ENCODE measurements at places on chromosomes 5 and 9. TPM values are rescaled to one million over a fixed set of nuclear protein-coding genes. Genes with fewer than 3 reads are reported as not detected.

Gene C9orf50
- polyA plus RNA-seq, result not detected

DNA sequence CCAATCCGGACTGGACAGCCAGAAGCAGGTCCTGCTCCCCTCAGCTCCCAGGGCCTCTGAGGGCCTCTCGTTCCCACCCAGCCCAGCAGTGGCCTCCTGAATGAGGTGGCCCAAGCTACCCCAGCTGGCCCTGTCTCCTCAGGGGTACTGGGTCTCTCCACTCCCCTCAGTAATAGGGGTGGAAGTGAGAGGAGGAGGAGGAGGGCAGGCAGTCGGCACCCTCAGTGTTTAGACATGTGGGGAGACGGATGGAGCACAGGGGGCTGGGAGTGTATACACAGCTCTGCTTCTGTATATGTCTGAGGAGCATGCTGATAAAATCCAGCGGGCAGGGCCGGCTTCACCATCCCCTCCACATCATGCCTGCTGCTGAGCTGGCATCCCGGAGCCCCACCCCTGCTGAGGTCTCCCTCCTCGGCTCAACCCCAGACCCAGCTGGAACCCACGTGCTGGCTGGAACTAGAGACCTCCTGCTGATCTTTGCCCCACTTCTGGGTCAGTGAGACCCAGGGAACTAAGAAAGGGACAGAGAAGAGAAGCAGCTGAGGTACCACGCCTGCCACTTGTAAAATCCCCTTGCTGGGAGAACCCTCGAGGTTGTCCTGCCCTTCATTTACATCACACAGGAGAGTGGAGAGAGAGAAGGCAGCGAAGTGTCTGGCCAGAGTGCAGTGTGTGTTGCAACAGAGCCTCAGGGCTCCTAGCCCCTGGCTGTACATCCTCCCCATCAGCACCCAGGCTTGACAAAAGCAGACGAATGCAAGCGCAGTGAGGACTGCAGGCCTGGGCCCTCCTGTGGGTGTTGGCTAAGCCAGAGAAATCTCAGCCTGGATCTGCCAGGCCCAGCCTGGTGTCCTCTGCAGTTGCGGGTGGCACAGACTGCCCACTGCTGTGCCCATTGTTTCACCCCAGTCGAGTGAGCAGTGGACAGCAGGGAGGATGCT is 77.5 kb downstream of the PSD2 start:
- no peaks in the 10 kb centered on the region for H3K36me3 ChIP-seq
- H3K4me1 ChIP-seq, result no peaks in the 10 kb centered on the region
- no peak overlapping the region for H3K27ac ChIP-seq
- H3K4me3 ChIP-seq, result no peak overlapping the region
- DNase-seq, result no peak

DNA sequence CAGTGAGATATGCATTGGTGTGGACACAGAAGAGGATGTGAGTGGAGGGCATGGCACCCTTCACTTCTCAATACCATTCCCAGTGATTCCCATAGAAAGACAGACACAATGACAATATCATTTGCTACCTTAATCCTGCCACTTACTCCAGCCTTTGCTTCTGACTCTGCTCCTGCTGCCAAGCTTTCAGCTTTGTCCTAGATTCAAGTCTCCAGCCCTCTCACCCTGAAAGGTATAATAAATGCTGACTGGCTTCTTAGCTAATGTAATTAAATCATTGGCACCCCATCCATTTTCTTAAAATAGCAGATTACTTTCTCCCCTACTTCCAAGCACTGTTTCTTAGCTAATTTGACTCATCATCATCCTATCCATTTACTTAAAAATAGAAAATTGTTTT is 41.1 kb upstream of the CDC42SE2 start:
- H3K27me3 ChIP-seq, result no peaks in the 10 kb centered on the region
- no peaks in the 10 kb centered on the region for H3K36me3 ChIP-seq
- no peak overlapping the region for H3K4me3 ChIP-seq

DNA sequence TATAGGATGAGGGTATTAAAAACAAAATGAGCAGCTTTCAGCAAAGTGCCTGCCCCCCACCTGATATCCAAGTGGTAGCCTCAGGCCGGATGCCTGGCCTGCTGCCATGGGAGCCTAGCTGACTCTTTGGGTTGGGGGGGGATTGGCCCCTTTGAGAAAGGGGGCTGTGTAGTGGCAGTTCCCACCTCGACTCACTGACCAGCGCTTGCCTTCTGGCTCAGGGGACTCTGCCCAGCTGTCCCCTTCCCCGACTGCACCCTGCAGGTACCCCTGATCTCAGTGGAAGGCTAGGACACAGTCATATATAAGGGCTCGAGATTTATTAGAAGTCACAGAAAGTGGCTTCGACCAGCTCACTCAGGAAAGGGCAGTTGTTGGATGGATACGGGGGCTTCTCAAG is 1.5 kb upstream of the NEUROG1 start:
- no peak overlapping the region for H3K27ac ChIP-seq
- H3K4me3 ChIP-seq, result no peak overlapping the region
- peaks cover 73% of the 10 kb centered on the region for H3K27me3 ChIP-seq
- peaks cover 21% of the 10 kb centered on the region for H3K4me1 ChIP-seq

Gene TAF11L5
- not detected for polyA plus RNA-seq

Gene AJM1
- 3.3 TPM for polyA plus RNA-seq

GRCh38 chr5:111511831-111512374 is 432 bp downstream of the STARD4 start:
- H3K27me3 ChIP-seq, result no peaks in the 10 kb centered on the region
- peaks cover 42% of the 10 kb centered on the region for H3K4me1 ChIP-seq
- H3K27ac ChIP-seq, result peak overlapping the region; percentile 93
- DNase-seq, result no peak
- H3K36me3 ChIP-seq, result no peaks in the 10 kb centered on the region
- peak overlapping the region; percentile 64 for H3K4me3 ChIP-seq

DNA sequence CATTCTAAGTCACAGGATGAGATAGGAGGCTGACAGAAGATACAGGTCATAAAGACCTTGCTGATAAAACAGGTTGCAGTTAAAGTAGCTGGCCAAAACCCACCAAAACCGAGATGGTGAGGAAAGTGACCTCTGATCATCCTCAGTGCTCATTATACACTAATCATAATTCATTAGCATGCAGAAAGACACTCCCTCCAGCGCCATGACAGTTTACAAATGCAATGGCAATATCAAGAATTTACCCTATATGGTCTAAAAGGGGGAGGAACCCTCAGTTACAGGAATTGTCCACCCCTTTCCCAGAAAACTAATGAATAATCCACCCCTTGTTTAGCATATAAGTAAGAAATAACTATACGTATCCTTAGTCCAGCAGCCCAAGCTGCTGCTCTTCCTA is 63.2 kb upstream of the IQGAP2 start:
- no peaks in the 10 kb centered on the region for H3K27me3 ChIP-seq
- peaks cover 23% of the 10 kb centered on the region for H3K4me1 ChIP-seq
- H3K4me3 ChIP-seq, result no peak overlapping the region
- no peak for DNase-seq
- no peaks in the 10 kb centered on the region for H3K36me3 ChIP-seq

DNA sequence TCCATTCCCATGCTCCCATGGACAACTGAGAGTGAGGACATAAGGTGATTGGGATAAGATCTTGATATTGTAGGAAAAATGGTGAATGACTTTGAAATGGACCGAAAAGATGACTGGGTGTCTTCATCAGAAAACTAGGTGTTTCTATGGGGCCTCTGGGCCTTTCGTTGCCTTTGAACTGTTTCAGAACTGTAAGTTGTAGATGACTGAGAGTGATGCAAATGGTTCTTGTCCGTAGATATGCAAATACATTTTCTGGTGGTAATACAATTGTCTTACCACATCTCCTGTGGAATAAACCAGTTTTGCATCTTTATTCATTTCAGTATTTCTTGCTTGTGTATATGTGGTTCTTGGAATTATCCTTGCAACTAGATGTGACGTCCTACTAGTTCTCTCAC is 16.0 kb upstream of the TEX48 start:
- no peaks in the 10 kb centered on the region for H3K36me3 ChIP-seq
- no peak for DNase-seq
- no peaks in the 10 kb centered on the region for H3K4me1 ChIP-seq
- H3K27ac ChIP-seq, result no peak overlapping the region

DNA sequence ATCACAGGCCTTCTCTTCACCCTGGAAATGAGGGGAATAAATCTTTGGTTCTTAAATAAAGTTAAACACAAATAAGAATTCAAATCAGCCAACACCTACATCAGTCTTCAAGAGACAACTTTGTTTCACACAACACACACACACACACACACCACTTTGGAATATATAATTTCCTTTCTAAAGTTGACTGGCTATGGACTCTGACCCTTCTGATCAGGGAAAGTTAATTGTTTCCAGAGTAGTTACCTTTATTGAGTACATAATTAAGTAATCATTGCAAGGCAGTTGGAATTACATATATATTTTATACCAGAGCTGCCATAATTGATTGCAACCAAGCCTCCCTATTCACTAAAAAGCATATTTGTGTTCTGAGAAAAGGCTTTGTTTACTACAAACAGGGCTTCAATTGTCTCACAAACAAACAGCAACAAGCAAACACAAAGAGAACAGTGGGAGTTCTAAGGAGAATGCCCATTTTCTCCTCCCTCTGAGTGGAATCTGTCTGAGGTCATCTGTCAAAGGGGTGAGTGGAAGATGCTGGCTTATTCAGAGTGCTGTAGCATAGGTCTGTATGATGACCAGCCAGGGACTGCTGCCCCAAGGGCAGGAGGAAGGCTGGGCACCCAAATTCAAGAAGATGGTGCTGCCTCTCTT is 136.6 kb downstream of the SEMA6A start:
- H3K27me3 ChIP-seq, result no peaks in the 10 kb centered on the region
- H3K36me3 ChIP-seq, result no peaks in the 10 kb centered on the region
- no peak for DNase-seq
- H3K4me1 ChIP-seq, result peaks cover 10% of the 10 kb centered on the region
- H3K4me3 ChIP-seq, result no peak overlapping the region
- no peak overlapping the region for H3K27ac ChIP-seq

Gene FOXD4
- 0.25 TPM for polyA plus RNA-seq

Gene FBP1
- polyA plus RNA-seq, result 61.4 TPM

Gene TLE1
- polyA plus RNA-seq, result 26.3 TPM

Gene PCA3
- not detected for polyA plus RNA-seq

Gene FBP2
- polyA plus RNA-seq, result 45.8 TPM

- H3K36me3 ChIP-seq, result no peaks in the 10 kb centered on the region
- peaks cover 75% of the 10 kb centered on the region for H3K27me3 ChIP-seq
- peaks cover 55% of the 10 kb centered on the region for H3K4me1 ChIP-seq
- H3K27ac ChIP-seq, result peak overlapping the region; percentile 94
Measured at GRCh38 chr5:135027266-135027696, 6.7 kb downstream of the PITX1 start.

DNA sequence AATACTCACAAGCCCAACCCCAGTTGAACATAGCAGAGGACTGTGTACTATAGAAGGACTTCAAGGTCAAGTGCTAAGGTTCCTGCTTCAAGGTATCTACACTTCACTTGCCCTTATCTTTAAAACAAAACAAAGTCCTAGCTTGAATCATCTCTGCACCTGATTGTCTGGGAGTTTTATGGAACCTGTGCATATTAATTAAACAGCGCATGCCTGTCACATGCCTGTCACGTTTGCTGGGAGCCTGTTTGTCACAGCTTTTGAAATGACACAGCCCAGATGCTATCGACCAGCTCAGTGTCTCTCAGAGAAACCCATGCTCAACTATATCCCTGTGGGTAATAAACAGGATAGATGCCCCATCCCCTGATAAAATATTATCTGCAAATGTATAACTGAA is 476.0 kb downstream of the ZSWIM6 start:
- no peaks in the 10 kb centered on the region for H3K36me3 ChIP-seq
- H3K4me1 ChIP-seq, result no peaks in the 10 kb centered on the region

DNA sequence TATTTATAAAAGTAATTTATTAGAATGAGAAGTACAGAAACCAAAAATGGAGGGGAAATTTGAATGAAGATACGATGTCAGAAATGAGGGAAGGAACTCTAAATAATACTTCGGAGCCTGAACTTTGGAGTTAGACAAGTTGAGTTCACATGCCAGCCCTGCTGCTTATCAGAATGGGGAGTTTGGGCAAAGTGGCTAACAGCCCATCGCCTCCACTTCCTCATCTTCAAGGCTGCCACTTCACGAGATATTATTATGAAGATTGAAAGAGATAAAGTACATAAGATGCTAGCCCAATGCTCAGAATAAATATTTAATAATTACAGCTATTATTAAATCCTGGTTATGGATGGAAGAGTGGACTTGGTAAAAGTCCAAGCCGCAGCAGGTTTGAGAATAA is 56.2 kb upstream of the ABCA1 start:
- no peak overlapping the region for H3K27ac ChIP-seq
- H3K4me3 ChIP-seq, result no peak overlapping the region
- DNase-seq, result no peak

GRCh38 chr9:77125665-77126064 is 51.7 kb upstream of the VPS13A start:
- H3K27ac ChIP-seq, result no peak overlapping the region
- H3K36me3 ChIP-seq, result no peaks in the 10 kb centered on the region
- no peak for DNase-seq
- H3K4me3 ChIP-seq, result no peak overlapping the region

DNA sequence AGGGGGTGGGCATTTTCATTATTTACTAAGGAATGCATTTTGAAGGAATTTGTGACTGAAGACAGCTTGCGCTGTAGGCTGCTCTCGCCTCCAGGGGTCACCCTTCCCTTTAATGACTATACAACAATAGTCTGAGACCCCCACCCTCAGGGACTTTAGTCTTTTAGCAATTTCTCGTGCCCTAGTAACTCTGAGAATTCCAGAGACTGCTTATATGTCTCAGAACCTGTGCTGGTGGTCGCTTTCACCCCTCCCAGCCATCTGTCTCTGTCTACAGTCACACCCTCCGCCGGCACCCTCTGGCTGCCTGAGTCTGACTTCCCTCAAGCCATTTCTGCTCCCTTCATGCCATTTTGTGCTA is 671.4 kb downstream of the NR2F1-AS1 start:
- no peaks in the 10 kb centered on the region for H3K4me1 ChIP-seq
- no peaks in the 10 kb centered on the region for H3K36me3 ChIP-seq
- no peaks in the 10 kb centered on the region for H3K27me3 ChIP-seq
- H3K27ac ChIP-seq, result no peak overlapping the region
- DNase-seq, result peak; percentile 54
- H3K4me3 ChIP-seq, result no peak overlapping the region

Gene TSSK1B
- polyA plus RNA-seq, result not detected

DNA sequence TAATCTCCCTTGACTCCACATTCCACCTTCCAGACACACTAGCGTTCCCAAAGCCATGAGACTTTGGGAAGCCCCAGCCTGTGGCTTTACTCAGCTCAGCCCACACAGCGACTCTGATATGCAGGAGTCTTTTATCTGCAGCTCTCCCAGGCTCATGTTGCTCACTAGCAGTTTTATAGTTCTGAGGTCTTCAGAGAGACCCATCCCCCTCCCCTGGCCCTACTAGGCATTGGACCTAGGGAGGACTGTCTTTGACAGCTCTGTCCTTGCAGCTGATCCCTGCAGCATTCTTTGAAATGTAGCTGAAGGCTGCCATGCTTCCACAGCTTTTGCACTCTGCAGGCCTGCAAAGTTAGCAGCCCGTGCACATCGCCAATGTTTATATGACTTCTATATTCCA is 19.9 kb upstream of the CYLC2 start:
- H3K4me1 ChIP-seq, result no peaks in the 10 kb centered on the region
- H3K36me3 ChIP-seq, result no peaks in the 10 kb centered on the region
- H3K27me3 ChIP-seq, result no peaks in the 10 kb centered on the region

Gene FGD3
- polyA plus RNA-seq, result 2.0 TPM
